ENCODE measurements at places on chromosomes 4 and X. TPM values are rescaled to one million over a fixed set of nuclear protein-coding genes. Genes with fewer than 3 reads are reported as not detected.

The RNF128 gene
- not detected for total RNA-seq

DNA sequence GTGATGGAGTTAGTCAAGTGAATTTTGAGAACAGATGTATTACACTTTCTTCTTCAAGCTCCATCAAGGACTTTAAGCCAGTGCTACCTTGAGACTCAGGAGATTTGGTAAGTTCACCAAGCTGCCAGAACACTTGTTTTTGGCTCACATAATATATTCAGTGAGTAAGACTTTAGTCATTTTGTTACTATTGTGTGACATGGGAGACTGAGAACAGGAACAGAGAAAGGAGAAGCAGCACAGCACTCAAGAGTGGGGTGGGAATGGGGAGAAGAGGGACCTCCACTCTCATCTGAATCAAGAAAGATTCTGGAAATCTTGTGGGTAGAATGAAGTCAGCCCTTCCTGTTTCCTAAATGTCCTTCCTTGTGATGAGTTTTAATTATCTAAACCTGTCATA, 87.3 kb upstream of the TET2 start:
- no peak overlapping the region for H3K27ac ChIP-seq
- DNase-seq = no peak
- H3K4me3 ChIP-seq = no peak overlapping the region

DNA sequence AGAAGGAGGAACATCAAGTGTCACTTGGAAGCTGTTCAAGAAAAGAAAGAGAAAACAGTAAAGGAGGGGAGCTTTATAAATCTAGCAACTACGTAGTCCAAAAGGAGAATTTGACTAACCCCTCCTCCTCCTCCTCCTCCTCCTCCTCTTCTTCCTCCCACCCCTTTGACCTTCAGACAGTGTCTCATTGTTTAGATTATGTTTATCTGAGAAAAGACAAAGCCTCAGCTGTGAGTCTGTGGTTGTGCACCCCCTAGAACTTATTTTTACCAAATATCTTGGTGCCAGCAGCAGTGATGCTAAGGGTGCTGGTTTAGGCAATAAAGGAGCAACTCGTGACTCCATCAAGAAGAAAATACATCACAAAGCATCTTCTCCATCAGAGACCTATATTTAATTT, 68.9 kb upstream of the BMP2K start:
- no peaks in the 10 kb centered on the region for H3K4me1 ChIP-seq
- no peaks in the 10 kb centered on the region for H3K36me3 ChIP-seq
- no peak for DNase-seq
- no peak overlapping the region for H3K27ac ChIP-seq
- no peak overlapping the region for H3K4me3 ChIP-seq

The SLC9B1 gene
- total RNA-seq = 1.9 TPM

The TKTL1 gene
- total RNA-seq = 5.2 TPM

The TRIM61 gene
- 1.3 TPM for total RNA-seq

The ZC4H2 gene
- 17.9 TPM for total RNA-seq

GRCh38 chr4:157803421-157803820, 369.4 kb downstream of the GASK1B start:
- H3K4me3 ChIP-seq = no peak overlapping the region
- H3K36me3 ChIP-seq = no peaks in the 10 kb centered on the region
- H3K27ac ChIP-seq = no peak overlapping the region
- no peaks in the 10 kb centered on the region for H3K27me3 ChIP-seq

GRCh38 chr4:34939073-34939472, 1305.2 kb downstream of the ARAP2 start:
- H3K4me3 ChIP-seq = no peak overlapping the region
- DNase-seq = no peak
- no peaks in the 10 kb centered on the region for H3K36me3 ChIP-seq
- no peak overlapping the region for H3K27ac ChIP-seq
- H3K27me3 ChIP-seq = no peaks in the 10 kb centered on the region
- H3K4me1 ChIP-seq = no peaks in the 10 kb centered on the region

DNA sequence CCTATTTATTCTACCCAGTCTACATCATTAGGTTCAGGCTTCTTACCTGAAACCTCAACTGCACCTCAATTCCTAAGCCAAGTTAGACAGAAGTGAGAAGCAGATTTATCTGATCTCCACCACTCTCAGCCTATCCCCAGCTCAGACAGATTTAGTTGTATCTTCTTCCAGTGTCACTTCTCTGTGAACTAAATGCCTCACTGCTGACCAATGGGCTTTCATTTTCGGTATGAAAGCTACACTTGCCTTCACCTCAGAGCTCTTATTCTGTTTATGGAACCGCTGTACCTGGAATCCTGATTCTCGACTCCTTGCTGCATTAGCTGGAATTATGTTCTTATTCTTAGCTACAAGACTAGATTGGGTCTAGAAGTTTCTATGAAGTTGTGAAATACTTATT, 833.2 kb downstream of the CCSER1 start:
- no peak for DNase-seq
- no peak overlapping the region for H3K27ac ChIP-seq
- H3K27me3 ChIP-seq = no peaks in the 10 kb centered on the region
- H3K4me1 ChIP-seq = no peaks in the 10 kb centered on the region

The NAP1L2 gene
- total RNA-seq = 2.2 TPM

GRCh38 chr4:14967982-14968381, 34.3 kb upstream of the CPEB2 start:
- H3K27me3 ChIP-seq = peaks cover 30% of the 10 kb centered on the region
- no peak overlapping the region for H3K27ac ChIP-seq
- DNase-seq = no peak
- H3K4me3 ChIP-seq = no peak overlapping the region
- no peaks in the 10 kb centered on the region for H3K4me1 ChIP-seq

- no peaks in the 10 kb centered on the region for H3K36me3 ChIP-seq
- no peak for DNase-seq
- no peaks in the 10 kb centered on the region for H3K4me1 ChIP-seq
- H3K27me3 ChIP-seq = peaks cover 2% of the 10 kb centered on the region
Observed at GRCh38 chrX:107565931-107566603, 62.2 kb upstream of the PRPS1 start.

The PROM1 gene
- total RNA-seq = not detected

The BBS12 gene
- 2.1 TPM for total RNA-seq
